Upper lobe of left lung (tissue), 6 donors: ENCODE measurements at places on chromosomes 2 and 18. TPM values are rescaled to one million over a fixed set of nuclear protein-coding genes. Genes with fewer than 3 reads are reported as not detected.

Gene SLC30A3
- total RNA-seq = 2.3 TPM

Gene PHLPP1
- 8.2 TPM for total RNA-seq

DNA sequence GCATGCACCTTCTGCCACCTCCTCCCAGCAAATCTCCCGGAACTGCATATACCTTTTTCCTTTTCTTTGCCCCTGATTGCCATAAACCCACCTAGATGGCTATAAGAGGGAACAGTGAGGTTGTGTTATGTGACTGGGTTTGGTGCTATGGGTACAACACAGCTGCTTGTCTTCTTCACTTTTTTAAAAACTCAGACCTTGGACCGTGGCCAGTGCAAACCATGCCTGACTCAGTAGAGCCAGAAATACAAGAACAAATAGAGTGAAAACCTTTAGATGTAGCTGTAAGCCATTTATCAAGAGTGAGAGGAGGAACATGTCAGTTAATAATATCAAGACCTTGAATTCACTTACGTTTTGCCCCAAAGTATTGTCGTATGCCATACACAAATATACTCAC is 267.4 kb upstream of the CHAC2 start:
- DNase-seq = no peak

DNA sequence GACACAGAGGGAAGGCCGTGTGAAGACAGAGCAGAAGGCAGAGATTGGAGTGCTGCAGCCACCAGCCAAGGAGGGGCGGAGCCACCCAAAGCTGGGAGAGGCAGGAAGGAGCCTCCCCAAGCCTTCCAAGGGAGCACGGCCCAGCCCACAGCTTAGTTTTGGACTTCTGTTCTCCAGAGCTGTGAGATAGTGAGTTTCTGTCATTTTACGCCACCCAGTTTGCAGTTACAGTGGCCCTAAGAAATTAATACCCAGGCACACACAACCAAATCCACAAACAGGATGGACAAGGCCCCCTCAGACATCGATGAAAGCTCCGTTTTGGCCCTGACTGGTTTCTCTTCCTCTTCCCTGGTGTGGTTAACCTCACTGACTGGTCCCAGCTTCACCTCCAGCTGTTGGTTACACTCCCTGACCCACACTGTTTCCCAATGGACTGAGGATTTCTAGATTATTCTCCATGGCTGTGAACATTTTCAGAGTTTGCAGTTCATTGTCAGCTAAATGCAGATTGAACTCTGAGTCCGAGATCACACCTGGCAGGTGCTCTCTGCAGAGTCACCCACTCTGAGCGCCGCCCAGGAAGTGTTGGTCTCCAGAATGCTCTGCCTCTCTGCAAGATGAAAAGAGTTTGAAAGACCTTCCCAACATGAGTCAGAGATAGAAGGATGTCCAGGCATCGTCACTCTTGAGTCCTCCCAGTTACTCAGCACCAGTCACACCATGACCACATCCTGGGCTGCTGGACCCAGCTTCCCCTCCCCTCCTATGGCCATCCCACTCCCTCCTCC is 100.2 kb downstream of the TWIST2 start:
- no peak for DNase-seq

Gene MC5R
- not detected for total RNA-seq

Gene CDH2
- not detected for total RNA-seq

- no peak for DNase-seq
These were observed 141.4 kb downstream of the BCL2 start for GRCh38 chr18:63177919-63178821.

GRCh38 chr2:28833740-28834470 is 23.3 kb downstream of the SPDYA start:
- no peak for DNase-seq
